ENCODE measurements at places on chromosomes 12 and 14.
A peak's percentile ranks its signal among the peaks of the same experiment; 100 is the strongest.

DNA sequence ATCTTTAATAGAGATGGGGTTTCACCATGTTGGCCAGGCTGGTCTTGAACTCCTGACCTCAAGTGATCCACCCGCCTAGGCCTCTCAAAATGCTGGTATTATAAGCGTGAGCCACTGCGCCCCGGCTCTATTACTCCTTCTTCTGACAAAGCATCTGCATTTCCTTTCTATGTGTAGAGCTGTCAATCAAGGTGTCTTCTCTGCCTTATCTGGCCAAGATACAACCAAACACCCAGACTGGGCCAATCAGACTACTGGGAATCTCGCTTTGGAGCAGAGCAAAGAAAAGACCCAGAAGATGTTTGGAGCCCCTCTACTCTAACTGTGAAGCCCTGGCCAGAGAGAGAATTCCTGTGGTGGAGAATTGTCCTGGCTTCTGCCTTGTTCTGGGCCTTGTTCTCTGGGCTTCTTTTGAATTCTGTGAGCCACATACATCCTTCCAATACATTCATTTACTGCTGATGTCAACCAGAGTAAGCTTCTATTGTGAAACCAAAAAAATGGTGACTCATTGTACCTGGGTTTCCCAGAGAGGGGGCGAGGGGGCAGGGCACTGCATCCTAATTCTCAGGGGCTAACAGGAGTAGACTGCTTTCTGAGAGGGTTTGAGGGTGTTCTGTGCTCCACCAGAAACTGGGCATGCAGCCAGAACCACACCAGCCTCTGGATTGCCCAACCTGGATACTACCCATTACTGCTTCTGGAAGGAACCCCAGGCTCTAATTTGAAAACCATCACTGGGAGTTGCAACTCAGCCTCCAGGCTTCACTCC, 18.8 kb upstream of the FLVCR2 start:
- peak; percentile 53 for DNase-seq

DNA sequence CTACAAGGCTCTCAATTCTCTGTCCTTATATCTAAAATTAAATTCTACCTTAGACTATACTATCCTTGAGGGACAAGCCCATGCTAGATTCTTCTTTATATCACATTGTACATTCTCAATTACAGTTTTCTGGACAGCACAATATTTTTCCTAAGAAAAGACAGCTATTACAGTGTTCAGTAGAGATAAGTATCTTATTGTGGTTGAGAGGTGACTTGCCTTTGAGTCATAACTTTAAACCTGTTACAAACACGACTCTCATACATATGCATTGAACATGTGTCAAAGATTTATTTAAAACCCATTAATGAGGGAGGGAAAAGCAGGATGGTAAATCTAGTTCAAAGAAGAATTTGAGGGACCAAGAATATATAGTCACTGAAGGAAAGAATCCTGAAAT, 61.1 kb downstream of the TPH2 start:
- DNase-seq: no peak

DNA sequence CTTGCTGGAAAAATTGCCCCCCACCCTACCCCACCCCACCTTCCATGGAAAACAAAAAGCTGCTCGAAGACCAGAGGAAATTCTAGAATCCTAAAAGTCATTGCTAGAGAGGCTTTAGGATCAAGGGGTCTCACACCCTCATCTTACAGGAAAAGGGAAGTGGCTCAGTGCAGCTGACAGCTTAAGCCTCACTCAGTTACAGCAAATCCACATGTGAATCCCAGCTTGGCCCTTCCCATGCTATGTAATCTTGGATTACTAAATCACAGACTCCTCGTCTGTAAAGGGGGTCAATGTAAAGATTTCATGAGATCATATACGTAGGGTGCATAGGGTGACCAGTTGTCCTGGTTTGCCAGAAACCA, 25.9 kb downstream of the CMKLR1 start:
- DNase-seq: no peak

DNA sequence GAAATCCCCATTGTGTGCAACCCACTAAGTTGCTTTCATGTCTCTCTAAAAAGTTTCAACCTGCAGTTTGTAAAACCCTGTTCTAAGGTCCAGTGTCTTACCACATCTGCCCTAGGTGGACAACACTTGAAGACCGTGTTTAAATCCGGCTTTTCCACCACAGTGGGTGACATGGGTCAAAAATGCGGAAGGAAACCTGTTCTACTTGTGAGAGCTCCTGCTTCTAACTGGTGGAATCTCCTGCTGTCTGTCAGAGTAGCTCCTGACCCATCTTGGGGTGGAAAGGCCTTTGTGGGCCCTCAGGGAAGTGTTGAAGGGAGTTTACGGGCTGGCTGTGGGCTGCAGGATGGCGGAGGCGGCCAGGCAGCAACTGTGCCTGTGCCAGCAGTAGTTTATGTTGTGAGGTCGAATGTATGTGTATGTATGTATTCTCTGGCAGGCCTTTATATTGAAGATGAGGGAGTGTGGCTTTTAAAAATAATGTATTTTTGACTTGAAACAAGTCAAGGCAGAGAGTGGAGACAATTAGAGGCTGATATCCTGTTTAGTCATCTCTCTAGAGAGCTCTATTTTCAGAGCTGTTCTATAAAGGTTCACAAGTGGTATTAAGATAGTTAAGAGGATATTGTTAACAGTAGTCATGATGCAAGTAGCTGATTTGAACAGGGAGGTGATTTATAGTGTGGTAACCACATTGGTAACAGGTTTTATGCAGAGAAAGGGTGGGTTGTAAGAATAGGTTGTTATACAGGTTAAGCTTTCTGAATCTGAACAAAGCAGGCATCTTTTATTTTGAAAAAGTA, 67.0 kb downstream of the PRKCH start:
- DNase-seq: no peak

- DNase-seq: no peak
Measured at GRCh38 chr12:31000751-31001150, 72.9 kb upstream of the DDX11 start.

DNA sequence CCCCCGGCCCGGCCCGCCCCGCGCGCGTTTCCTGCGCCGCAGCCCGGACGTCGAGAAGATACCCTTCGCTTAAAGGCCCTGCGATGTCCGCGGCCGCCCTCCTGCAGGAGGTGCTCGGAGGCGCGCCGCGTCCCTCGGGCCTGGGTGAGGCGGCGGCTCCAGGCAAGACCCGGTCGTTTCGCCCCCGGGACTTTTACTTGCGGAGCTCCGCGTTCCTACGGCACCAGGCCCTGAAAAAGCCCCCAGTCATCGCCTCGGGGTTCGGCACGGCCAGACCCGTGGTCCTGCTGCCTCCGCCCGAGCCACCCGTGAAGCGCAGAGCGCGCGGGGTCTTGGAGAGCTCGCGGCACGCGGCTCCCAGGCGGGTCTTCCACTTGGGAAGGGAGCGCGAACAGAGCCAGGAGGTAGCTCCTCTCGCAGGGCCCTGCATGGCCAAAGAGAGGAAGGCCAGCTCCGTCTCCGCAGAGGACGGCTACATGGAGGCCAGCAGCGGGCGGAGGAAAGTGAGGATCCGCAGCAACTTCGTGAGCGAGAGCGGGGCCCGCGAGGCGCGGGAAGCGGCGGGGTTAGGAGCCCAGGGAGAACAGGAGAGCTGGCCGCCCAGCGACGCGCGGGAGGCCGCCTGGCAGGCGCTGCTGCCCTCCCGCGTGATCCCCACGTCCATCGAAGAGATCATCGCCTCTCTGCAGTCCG, 26.9 kb downstream of the TTC6 start:
- no peak for DNase-seq

GRCh38 chr14:30698463-30698862, 76.3 kb downstream of the SCFD1 start:
- no peak for DNase-seq

- no peak for DNase-seq
Measured at GRCh38 chr12:31958569-31959160, 550 bp upstream of the RESF1 start.

GRCh38 chr12:109968032-109968420, 28.1 kb downstream of the GIT2 start:
- no peak for DNase-seq

DNA sequence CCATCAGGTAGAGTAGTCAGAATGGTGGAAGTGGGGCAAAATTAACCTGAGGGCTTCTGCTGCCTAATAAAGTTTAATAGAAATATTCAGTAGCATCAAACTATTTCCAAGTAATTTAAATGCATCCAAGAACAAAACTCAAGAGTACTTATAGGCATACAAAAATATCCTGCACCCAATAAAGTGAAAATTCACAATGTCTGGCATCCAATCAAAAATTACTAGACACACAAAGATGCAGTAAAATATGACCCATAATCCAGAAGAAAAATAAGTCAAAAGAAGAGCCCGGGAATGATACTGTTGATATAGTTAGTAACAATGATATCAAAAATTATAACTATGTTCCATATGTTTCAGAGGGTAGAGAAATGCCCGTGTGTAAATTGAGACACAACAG, 95.3 kb downstream of the TMEM117 start:
- no peak for DNase-seq

DNA sequence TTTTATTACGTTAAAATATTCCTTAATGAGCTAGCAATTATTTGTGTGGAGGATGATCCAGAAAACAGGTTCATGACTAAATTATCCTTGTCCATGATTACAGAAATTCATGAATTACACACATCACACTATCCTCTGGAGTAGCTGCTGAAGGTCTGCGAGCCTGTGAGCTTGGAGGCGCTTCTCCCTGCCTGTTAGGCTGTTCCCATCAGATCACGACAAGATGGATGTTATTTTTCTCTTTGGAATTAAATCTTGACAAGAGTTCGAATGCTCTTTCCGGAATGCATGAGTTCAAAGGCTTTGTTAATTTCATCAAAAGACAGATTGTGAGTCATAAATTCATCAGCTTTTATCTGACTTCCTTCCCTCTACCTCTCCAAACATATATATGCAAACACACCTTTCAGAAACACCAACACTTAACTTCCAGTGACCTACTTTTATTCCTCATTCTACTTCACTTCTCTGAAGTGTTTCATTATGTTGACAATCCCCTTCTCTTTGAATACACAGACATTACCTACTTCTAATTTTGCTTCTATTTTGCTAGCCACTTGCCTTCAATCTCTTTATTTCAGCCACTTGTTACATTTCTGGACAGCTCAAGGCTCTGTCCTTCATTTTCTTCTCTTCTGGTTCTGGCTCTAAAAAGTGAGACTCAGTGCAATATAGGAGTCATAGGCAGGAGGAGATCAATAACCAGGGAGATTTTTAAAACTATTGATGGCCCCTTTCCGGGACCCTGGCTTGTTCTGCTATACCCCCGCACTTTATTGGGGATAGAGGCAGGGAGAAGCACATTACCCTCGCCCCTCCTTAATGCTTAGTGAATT, 274.6 kb downstream of the BTG1 start:
- no peak for DNase-seq

- DNase-seq: no peak
Measured at GRCh38 chr12:17680220-17680619, 409.8 kb downstream of the RERGL start.

DNA sequence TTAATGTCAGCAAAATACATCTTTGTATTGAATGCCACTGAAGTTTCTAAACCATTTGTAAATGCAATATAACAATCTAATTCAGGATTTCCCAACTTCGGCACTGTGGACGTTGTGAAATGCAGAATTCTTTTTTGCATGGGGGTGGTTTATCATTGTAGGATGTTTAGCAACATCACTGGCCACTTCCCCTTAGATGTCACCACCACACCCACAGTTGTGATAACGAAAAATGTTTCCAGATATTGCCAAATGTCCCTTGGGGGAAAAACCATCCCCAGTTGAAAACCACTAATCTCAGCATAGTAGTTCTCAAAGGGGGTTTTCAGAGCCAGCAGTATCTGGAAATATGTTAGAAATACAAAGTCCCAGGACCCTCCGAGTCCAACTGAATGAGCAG, 203.3 kb downstream of the NAV3 start:
- no peak for DNase-seq

DNA sequence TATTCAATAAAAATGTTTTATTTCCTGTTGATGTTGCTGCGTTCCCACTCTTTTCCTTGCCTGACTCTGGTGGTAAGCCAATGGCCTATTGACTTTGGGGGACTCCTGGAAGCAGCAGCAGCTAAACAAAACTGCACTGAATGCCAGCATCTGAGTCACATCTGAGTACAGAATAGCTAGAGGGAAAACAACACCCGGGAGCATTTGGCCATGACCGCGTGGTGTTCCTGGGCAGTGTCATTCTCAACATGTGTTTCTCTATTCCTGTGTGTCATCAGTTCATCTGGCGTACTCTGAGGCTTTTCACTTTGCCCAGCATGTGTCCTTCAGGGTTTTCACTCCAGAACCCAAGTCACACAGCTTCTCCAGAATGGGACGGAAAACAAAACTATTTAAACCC, 238.8 kb downstream of the PAWR start:
- DNase-seq: no peak

- no peak for DNase-seq
Measured at GRCh38 chr12:81530352-81530751, 228.8 kb downstream of the PPFIA2 start.

GRCh38 chr12:68743356-68743755, 2.6 kb upstream of the SLC35E3 start:
- no peak for DNase-seq

GRCh38 chr14:52467515-52468266, 84.6 kb downstream of the TXNDC16 start:
- DNase-seq: no peak

DNA sequence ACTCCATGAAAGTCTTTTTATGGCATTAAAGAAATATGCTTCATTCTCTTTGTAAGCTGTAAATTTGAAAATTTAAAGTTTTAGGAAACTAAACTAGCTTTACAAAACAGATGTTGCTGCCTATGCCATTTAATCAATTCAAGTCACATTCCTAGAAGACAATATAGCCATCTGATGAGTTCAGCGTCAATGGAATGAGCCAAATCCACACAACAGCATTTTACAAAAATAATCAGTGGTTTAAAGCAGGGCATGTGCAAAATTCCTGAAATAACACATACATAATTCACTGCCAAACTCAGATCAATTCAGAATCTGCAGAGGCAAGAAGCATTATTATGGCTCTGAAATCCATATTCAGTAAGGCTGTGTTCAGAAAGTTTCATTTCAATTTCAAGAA, 75.6 kb downstream of the MED13L start:
- DNase-seq: no peak

DNA sequence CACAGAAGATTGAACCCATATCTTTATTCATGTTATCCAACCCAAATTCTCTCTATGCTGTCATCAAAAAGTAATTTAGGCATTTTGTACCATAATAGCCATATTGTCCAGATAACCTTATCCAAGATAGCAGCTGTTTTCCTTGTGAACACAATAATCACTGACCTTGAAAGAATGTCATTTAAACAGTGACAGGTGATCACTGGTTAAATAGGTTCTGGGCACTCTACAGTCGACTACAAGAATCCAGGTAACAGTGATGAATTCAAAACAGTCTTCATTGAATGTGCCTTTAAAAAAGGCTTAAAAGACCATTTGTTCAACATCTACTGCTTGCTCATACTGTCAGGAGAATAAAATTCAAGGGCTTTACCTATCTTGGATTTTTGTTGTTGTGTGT, 4.6 kb upstream of the SPX start:
- no peak for DNase-seq

GRCh38 chr14:34474187-34474679, 12.2 kb upstream of the SPTSSA start:
- DNase-seq: no peak

- DNase-seq: no peak
Measured at GRCh38 chr12:27505109-27505508, 18.9 kb upstream of the PPFIBP1 start.

GRCh38 chr14:101551729-101552595, 9.3 kb upstream of the DIO3 start:
- DNase-seq: no peak

- DNase-seq: no peak
Measured at GRCh38 chr14:103427485-103428443, 42.5 kb downstream of the MARK3 start.
